ENCODE measurements at places on chromosomes 5 and 9. TPM values are rescaled to one million over a fixed set of nuclear protein-coding genes. Genes with fewer than 3 reads are reported as not detected.

The FAM219A gene
- total RNA-seq = 16.0 TPM

The DMGDH gene
- total RNA-seq = not detected

The ANKRD18A gene
- 9.9 TPM for total RNA-seq

The TNC gene
- total RNA-seq = 0.85 TPM

The MED22 gene
- total RNA-seq = 32.2 TPM

The PCDHGB5 gene
- total RNA-seq = 1.9 TPM

The C5orf52 gene
- not detected for total RNA-seq

The ABITRAM gene
- 20.0 TPM for total RNA-seq

The SLC6A7 gene
- total RNA-seq = not detected

The NR5A1 gene
- total RNA-seq = 0.17 TPM

The ABO gene
- total RNA-seq = not detected

The SLC4A9 gene
- total RNA-seq = 0.02 TPM

The NMRK1 gene
- total RNA-seq = 4.4 TPM

The TCF7 gene
- total RNA-seq = 10.2 TPM

The SH3TC2 gene
- total RNA-seq = 0.56 TPM

The LRRC14B gene
- not detected for total RNA-seq

The IL33 gene
- total RNA-seq = 0.61 TPM
